Stimulated activated CD4-positive, alpha-beta T cell treated with anti-CD3 and anti-CD28 coated beads, TNF-alpha, amount 100 ng/mL, for 1 hour (primary cell): ENCODE measurements at places on chromosomes 12 and 14.

DNA sequence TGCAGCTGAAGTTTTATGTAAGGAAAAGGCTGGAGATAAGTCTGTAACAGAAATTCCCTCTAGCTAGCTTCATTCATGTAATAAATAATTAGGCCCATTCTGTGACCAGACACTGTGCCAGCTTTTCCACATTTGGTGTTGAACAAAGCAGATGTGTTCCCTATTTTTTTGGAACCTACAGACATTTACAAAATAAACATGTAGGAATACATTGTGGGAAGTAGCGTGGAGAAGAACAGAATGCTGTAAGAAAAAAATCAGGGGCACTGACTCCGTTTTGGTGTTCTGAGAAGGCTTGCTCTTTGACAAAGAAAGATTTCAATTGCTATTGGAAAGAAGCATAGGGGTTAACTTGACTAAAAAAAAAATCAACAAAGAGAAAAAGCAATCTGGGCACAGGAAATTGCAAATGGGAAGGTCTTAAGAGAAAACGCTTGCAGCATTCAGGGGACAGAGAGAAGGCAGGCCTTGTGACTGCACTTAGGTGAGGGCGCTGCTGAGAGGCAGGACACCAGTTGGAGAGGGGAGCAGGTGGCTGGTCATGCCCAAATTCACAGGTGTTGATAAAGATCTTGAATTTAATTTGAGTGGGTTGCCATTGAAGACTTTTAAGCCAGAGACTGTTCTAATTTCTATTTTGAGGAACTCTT lies 4.0 kb downstream of the FAR2 start:
- no peak for DNase-seq

GRCh38 chr14:98803196-98803595 lies 468.8 kb downstream of the BCL11B start:
- no peak for DNase-seq

DNA sequence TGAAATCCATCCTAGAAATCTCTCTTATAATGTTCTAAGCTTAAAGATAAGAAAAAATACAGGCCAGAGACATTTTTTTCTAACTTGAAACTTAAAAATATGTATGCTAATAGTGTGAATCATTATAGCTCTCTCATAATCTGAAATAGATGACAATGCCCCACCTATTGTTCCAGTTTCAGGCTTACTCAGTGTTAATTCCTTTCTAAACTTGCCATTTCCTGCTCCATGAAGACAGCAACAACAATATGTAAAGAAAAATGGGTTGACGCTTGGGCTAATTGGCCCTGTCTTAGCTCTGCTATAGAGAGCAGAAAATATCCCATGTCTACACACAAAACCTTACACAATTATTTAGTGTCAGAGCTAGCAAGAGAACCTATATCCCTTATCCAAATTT lies 37.1 kb downstream of the LMO3 start:
- no peak for DNase-seq

- DNase-seq = no peak
Observed at GRCh38 chr14:98834119-98834518, 437.9 kb downstream of the BCL11B start.

GRCh38 chr14:69013943-69014782 lies 35.1 kb upstream of the ACTN1 start:
- no peak for DNase-seq

GRCh38 chr14:72776701-72777261 lies 117.1 kb downstream of the DPF3 start:
- DNase-seq = no peak

GRCh38 chr12:116577154-116577561 lies 18.0 kb downstream of the MAP1LC3B2 start:
- no peak for DNase-seq

GRCh38 chr12:64237382-64237781 lies 15.3 kb upstream of the KICS2 start:
- no peak for DNase-seq

- no peak for DNase-seq
Observed at GRCh38 chr12:103887738-103888137, 42.5 kb upstream of the HSP90B1 start.

DNA sequence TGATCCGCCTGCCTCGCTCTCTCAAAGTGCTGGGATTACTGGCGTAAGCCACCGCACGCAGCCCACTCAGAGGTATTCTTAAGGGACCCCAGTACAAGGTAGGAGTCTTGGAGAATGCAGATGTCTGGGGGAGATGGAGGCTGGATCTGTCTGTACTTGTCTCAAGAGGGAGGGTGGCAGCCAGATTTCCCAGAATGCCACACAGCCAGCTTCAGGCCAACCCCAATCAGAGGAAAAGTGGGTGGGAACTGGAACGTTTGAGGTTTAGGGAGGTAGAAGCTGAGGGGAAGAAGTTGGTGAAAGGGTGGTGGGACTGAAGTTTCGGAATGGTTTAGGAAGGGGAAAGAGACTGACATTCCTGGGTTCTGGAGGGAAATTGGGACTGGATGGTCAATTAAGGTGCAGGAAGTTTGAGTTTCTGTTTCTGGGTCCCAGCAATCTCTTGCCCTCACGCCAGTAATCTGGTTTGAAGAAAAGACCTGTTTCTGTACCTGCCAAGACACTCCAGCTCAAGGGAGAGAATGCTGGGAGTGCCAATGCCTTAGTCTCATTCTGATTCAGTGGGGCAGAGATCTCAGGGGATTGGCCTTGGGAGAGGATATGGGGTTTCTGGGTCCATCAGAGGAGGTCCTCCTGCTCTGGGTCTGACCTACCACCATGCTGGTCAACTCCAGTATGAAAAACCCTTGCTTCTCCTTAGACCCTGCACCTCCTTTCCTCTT lies 8.1 kb upstream of the ZNF385A start:
- no peak for DNase-seq

- no peak for DNase-seq
Observed at GRCh38 chr12:105470601-105471000, 140.1 kb downstream of the C12orf75 start.

- DNase-seq = no peak
Observed at GRCh38 chr14:60512973-60513571, 4.1 kb downstream of the SIX6 start.

DNA sequence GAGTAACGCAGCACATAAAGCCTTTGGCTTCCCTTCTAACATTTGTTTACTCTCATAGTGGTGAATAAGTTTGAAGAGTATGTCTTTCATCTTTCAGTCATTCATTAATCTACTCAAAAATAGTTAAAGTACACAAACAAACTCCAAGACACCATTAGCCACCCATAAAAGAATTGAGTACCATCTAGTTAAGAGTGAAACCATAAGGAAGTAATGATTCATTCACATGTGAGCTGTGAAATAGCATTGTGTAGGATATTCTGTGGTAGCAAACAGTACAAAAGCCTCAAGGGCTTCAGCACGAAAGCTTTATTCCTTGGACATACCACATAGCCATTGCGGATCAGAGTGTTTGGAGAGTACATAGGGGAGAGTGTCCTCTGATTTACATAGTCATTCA lies 13.9 kb downstream of the SYT1 start:
- DNase-seq = no peak

DNA sequence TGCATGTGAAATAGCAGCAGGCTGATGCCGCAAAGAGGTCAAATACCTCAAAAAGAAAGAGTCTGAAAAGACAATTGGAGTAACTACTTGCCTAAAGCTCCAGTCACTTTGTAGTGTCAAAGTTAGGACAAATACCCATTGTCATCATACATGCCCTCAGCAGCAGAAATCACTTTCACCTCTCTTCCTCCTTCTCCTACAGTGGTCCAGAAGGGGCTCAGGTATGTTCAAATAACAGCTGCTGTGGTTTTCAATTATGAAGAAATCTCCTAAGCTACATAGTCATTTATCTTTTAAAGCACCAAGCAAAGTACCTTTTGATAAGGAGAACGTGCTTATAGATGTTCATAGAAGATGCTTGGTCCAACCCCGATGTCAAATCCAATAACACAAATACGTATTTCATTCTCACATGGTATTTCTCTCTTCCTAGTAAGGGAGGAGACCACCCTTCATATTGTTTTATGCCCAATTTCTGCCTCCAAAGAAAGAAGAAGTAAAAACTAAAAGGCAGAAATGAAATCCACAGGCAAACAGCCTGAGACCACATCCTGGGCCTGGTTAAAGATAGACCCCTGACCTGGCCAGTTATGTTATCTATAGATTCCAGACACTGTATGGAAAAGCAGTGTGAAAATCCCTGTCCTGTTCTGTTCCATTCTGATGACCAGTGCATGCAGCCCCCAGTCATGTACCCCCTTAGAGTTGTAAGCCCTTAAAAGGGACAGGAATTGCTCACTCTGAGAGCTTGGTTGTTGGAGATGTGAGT lies 23.7 kb downstream of the GYS2 start:
- no peak for DNase-seq

DNA sequence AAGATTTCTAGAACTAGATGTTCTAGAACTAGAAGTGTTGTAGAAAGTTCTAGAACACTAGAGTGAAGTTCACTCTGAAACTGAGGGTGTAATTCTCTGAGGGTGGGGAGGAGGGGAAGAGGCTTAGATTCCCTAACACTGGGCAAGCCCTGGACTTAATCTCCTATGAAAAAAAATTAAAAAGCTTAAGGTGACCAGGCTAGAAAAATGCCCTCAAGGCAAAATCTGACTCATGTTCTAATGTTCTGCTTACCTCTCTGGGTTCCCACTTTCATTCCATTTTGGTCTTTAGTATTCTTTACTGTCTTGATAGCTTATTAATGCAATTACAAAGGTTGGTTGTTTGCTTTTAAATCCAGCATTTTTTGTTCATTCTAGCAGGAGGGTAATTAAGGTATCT lies 101.5 kb downstream of the KICS2 start:
- no peak for DNase-seq

DNA sequence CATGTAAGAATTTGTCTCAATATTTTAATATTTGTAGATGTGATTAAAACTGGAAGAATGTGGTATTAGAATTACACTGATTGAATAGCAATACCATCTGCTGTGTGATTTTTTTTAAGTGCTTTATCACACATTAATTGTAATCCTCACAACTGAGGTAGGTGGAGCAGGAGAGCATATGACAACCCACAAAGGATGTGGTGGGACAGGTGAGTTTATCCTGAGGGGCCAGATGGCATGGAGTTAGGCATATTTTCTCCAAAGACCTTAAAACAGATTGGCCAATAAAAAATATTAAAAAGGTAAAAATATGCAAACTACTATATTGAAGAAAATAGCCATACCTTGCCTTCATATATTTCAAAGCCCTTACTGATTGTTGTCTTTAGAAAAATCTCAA lies 7.8 kb downstream of the LRRC10 start:
- DNase-seq = no peak

DNA sequence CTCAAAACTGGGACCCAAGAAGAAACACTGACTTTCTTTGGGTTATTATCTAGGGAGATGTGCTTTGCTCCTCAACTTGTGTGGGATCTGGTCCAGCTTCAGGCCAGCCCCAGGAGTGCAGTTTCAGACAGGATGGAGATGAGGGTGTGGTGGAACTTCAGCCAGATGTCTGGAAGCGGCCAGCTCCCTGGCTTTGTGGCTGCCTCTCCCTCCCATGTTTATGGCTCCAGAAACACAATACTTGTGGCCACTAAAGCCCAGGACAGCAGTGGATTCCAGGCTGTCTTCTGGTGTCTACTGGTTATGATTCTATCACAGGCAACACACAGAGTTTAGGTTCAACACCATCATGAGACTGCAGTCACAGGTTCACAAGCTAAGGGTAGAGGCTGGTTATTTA lies 44.2 kb upstream of the EMP1 start:
- DNase-seq = no peak
